ENCODE measurements at places on chromosomes 16 and 17.

- no peak for DNase-seq
These were observed 22.9 kb downstream of the ADORA2B start for GRCh38 chr17:15967706-15968399.

GRCh38 chr17:66625311-66625767 is 209.6 kb upstream of the CACNG5 start:
- DNase-seq, result no peak

- DNase-seq, result no peak
These were observed 699 bp upstream of the MAP1LC3B start for GRCh38 chr16:87391324-87391949.

- DNase-seq, result no peak
These were observed 102.0 kb downstream of the ABCC6 start for GRCh38 chr16:16121185-16121727.

DNA sequence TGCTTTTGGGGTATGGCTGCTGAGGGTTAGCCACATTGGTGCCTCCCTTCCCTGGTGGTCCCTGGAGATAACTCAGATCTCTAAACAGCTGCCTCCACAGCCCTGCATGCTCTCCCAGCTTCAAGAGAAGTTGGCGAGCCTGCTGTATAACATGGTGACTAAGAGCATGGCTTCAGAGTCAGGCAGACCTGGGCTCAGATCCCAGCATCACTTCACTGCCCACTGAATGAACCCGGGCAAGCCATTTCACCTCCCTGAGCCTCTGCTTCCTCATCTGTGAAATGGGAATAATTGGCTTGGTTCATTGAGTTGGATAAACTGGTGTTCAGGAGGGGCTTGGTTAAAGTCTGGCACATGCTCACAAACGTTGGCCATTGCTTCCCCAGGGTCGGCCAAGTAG is 16.6 kb downstream of the KIF1C start:
- no peak for DNase-seq

- no peak for DNase-seq
These were observed 17.0 kb upstream of the HERPUD1 start for GRCh38 chr16:56914896-56915295.

DNA sequence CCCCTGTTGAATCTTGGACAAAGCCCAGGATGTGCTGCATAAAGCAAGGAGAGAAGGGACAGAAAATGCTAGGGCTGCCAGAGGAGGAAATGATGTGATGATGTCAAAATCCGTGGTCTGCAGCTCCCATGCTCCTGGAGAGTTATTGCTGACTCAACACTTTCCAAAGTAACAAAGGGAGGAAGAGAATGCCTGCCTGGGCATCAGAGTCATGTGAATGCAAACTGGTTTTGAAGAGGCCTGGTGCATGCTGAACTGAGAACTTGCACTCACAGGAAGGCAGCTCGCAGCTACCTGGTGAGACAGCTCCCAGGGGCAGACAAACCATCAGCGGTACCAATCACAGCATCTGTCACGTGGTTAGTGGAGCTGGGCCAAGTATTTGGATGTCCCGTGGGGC is 2.8 kb downstream of the MARVELD3 start:
- DNase-seq, result no peak

- no peak for DNase-seq
These were observed 2.1 kb upstream of the C1QL1 start for GRCh38 chr17:44970136-44970741.

DNA sequence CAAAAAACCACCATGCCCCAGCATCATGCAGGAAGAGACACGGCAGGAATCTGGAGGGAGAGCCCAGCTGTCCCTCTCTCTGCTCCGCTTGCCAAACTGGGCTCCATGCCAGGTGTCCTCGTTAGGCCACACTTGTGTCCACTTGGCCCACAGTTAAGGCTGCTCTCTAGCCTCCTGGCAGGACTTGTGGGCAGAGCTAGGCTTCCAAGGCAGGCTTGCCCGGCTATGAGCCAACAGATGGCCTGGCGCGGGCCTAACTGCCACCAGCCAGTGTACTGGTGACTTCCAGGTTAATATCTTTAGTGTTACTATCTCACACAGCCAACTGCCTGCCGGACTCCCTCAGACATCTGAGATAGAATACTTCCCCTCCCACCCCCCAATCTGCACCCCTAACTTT is 10.6 kb downstream of the ATP6V0D1 start:
- DNase-seq, result no peak

- no peak for DNase-seq
These were observed 1461.2 kb upstream of the CDH8 start for GRCh38 chr16:63497408-63497807.

- DNase-seq, result no peak
These were observed 387.1 kb downstream of the XYLT1 start for GRCh38 chr16:17083628-17084027.

GRCh38 chr17:340074-340473 is 12.5 kb downstream of the RPH3AL start:
- no peak for DNase-seq

DNA sequence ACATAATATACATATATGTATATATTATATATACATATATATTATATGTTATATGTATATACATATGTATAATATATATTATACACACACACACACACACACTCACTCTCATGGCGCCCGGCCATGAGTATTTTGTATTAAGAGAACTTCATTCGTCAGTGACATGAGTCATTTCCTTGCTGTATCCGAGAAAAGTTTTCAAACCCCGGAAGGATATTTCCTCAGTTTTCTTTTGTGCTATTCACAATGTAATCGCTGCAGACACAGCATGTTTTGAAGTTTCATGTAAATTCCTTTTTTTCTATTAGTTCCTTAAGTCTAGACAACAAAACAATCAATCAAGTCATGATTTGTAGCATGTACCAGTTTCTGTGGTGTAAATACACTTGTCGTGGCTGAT is 33.3 kb downstream of the OR1D5 start:
- DNase-seq, result no peak

- DNase-seq, result no peak
These were observed 646 bp downstream of the HIC1 start for GRCh38 chr17:2055292-2056205.

DNA sequence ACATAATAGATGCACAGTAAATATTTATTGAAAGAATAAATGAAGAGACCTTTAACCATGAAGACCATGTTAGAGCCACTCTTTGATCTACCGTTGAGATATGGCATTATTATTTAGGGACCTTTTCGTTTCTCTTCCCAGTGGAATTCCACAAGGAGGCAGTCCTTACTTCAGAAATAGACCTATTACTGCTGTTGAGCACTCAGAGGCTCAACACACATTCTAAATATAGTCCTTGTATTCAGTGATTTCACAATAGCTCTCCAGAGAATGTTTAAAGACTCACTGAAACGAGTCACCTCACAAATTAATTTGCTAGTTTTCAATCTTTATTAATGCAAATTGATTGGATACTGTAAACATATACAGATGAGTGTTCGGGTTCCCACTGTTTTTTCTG is 603.8 kb downstream of the CDH8 start:
- no peak for DNase-seq

GRCh38 chr17:76255801-76256429 is 9.2 kb upstream of the UBALD2 start:
- DNase-seq, result no peak

GRCh38 chr16:84483882-84484565 is 20.4 kb downstream of the MEAK7 start:
- no peak for DNase-seq

DNA sequence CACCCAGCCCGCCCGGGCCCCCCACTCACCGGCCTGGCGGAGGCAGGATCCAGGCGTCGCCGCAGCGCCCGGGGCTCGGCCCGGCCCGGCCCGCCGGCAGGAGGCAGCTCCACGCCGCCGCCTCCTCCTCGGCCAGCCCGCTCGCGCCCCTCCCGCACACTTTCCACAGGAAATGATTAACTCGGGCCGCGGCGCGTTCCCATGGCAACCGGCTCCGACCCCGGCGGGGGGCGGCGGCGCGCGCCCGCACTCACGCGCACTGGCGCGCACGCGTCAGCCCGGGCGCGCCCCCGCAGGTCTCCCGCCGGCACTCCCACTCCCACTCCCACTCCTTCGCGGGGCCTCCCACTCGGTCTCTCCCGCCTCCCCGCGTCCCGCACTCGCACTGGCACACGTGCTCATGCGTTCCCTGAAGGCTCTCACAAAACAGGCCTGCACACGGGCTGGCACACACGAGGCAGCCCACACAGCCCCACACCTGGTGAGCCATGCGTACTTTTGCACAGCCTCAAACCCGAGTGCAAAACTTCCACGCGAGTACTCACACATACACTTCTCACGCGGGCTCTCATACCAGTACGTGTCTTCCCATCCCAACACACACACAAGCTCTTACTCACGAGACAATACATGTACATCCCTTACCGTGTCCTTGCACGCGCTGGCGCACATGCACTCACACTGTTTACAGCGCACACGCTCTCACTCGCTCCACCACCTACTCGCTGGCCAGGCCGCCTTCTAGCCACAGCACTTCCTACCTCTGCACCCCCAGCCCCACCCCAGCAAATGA is at the start of gene KIFC3:
TSS of gene KIFC3 (minus strand) at position 151 of the 793 bp plus-strand sequence. CDS start 4,248 bp downstream, outside the sequence.
- DNase-seq, result peak; percentile 66
